Activated T-cell treated with anti-CD3 and anti-CD28 coated beads, Interleukin-2, amount 50 U/mL, for 4 hours (primary cell): ENCODE measurements at places on chromosomes 1 and 21. TPM values are rescaled to one million over a fixed set of nuclear protein-coding genes. Genes with fewer than 3 reads are reported as not detected.

The KRTAP12-2 gene
- total RNA-seq: not detected

The FGR gene
- 0.65 TPM for total RNA-seq

The NCMAP gene
- total RNA-seq: not detected

The PGLYRP3 gene
- total RNA-seq: not detected

The PERM1 gene
- total RNA-seq: not detected

The AQP10 gene
- not detected for total RNA-seq

The LAD1 gene
- 0.49 TPM for total RNA-seq

The MTFR1L gene
- total RNA-seq: 35.5 TPM

The SPATA21 gene
- total RNA-seq: not detected

- DNase-seq: no peak
Observed at GRCh38 chr1:179295164-179295755, 1.7 kb downstream of the SOAT1 start.

- DNase-seq: no peak
Observed at GRCh38 chr1:29736582-29737188, 500.4 kb downstream of the PTPRU start.

DNA sequence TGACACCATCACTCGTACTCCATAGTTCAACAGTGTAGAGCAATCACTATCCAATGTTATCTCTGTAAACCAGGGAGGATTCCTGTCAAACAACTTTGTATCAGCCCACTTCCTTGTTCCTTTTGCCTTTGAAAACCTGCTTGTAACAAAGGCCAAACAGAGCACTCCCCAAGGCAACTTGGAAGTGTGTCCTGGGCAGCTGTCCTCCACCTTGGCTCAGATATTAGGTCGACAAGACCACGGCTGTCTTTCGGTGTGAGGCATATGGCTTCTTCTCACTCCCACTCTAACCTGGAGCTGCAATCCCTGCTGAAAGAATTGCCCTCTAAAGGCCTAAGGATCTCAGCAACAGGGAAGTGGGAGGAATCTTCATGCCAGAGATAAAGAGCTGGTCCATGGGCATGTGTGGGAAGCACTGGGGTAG, 66.7 kb downstream of the ITPKB start:
- no peak for DNase-seq

DNA sequence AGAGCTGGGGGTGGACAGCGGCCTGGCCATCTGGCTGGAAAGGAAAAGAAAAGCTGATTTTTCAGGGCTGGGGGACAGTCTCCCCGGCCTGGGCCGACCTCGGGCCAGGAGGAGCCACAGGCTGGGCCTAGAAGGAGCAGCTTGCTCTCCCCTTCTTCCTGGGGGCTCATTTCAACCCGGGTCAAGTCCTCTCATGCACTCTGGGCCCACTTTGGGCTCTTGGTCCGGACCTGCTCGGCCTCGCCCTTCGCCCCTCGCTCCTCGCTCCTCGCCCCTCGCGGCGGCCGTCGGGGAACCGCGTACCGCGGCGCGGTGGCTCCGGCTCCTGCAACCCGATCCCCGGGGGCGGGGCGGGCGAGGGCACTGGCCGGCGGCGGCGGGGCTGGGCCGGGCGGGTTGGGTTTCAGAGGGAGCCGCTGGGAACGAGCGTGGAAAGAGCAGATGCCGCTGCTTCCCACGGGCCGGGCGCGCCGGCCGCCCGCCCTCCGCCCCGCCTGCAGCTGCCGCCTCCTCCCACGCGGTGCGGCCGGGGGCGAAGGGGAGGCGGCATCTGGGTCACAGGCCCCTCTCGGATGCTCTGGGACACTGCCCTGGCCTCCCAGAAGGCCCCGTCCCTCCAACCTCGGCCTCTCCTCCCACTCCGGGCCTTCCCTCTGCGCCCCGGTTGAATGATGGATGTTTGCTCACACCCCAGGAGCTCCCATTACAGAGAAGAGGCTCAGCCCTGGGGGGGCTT, 6.6 kb downstream of the HEYL start:
- DNase-seq: no peak

- DNase-seq: no peak
Observed at GRCh38 chr1:214441119-214441518, 110.3 kb downstream of the PTPN14 start.

GRCh38 chr1:46026531-46026930, 105.9 kb downstream of the PIK3R3 start:
- no peak for DNase-seq

DNA sequence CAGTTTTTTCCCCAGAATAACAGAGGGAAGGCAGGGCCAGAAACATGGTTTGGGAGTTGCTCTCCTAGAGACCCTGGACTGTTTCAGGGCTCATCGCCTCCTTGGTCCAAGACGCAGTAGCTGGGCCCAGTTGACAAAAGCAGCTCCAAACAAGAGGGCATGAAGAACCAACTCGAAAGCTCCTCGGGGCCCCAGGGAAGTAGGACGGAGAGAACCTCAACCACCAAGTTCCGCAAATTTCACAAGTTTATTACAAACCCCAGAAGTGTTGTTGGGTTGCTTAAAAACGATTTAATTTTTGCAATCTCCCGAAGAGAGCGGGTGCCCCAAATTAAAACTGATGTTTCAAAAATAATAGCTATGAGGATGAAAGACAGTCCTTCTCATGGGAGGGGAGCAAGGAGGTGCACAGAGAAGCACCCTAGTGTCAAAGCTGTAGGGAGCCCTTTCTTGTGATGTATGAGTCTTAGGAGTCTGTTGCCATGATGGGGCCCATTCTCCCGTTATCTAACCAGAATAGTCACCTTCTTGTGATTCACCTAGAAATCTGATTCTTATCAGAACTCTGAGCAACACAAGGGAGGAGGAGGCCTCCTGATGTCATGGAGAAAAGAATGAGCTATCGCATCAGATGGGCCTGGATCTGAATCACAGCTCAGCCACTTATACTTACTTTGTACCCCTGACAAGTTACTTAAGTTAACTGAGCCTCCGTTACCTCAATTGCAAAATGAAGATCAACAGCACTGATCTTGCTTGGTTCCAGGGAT, 165.7 kb upstream of the IRF2BP2 start:
- no peak for DNase-seq

DNA sequence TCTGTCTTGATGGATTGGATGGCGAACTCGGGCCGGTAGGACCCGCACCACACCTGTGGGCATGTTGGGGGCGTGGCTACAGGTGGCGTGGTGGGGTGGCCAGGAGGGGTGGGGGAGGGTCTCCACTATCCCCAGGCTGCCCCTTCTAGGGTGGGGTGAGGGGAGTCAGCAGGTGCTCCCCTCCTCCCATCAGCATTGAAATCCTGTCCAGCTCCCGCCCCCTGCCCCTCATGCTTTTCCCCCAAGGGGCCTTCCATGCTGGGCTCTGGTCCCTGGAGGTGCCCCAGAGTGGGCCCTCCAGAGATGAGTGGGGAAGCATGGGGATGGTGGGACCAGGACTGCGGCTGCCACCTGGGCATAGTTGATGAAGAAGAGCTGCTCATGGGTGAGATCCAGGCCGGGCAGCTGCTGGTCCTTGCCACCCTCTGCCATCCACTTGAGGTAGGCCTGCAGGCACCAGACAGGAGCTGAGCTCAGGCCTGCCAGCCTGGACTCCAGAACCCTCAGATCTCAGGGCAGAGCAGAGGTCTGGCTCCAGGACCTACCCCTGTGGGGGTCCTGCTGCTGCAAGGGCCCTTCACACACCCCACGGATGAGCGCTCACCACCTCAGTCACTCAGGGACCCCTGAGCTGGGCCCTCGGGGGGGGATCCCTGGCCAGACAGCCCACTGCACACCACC, 5.1 kb downstream of the PRXL2B start:
- no peak for DNase-seq

DNA sequence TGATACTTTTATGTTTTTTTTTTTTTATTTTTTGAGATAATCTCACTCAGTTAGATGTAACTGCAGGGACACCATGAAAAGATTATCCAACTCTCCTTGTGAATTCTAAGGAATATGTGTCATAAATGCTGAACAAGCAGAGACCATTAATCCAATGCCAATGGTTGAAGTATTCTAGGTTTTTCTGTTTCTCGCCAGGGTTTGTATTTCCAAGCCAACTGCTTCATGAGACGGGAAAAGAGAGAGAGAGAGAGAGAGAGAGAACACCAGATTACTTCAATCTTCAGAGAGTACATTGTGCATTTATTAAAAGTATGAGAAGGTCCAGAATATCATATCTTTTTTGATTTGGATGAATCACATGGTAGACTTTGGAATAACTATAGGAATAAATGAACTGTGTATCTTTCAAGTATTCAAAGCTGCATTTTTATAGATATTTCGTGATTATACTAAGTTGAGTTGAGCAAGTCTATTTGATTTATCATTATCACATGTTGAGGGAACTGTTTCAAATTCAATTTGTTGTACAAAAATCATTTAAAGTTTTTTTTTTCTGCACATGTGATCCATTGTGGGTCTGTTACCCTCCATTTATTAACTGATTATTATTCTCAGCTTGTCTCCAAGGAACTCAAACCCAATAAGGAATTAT, 108.4 kb downstream of the PLA2G4A start:
- no peak for DNase-seq

DNA sequence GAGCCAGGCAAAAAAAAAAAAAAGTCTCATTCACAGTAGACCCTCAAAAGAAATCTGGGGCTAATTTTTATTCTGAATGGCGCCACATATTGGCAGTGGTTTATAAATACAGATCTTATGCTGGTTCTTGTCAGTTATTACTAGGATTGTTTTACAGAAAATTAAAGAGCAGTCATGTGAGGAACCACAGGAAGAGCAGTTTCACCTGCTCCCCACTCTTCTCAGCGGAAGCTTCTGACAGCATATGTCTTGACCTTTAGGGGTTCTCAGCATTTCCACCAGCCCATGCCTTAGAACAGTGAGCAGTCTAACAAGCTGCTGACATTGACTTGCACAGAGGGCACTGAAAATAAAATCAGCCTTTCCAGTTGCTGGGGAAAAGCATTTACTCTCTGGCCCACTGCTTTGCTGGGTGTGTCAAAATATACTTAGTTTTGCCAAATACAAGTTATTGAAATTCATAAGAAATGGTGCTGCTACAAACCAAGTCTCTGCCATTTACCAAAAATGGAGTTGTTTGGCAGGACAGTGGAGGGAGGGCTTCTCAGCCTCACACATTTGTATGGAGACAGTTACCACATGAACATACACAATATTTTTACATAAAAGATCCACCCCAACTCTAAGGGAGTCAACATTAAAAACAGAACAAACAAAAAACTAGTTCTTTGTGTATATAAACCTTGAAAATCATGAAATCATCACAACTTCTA, 144.2 kb downstream of the SYT2 start:
- no peak for DNase-seq

DNA sequence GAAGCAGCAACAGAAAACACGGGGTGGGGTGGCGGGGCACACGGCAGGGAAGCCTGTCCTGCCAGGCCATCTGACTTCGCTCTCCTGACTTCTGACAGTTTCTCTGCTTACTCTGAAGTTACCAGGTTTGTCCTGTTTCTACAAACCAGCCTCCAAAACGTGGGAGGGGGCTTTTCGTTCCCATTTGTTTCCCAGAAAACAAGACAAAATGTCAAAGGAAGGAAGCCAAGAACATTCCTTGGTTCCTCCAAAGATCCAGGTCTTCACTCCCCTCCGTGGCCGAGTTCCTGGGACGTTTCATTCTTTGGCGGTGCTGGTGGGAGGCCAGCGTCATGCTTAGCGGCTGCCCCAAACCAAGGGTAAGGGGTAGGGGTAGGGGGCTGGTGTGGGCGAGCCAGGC, 49.6 kb downstream of the MEGF6 start:
- no peak for DNase-seq

DNA sequence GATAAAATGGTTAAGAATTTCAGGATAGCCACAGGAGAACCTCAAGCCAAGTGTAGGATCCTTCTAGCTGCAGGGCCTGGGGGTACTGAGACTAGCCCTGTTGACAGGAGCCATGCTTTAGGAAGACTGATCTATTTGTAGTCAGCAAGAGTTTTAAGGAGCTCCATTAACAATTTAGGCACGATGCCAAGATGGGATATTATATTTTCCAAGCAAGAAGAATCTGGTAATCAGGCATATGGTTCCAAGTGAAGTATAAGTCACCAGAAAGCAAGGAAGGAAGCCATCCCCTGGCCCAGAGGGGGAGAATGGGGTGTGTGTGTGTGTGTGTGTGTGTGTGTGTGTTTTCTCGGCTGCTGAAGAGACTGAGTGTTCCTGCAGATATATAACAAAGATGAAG, 7.0 kb downstream of the IFNAR2 start:
- DNase-seq: no peak

- peak; percentile 73 for DNase-seq
Observed at GRCh38 chr1:198699167-198700015, 60.6 kb downstream of the PTPRC start.

DNA sequence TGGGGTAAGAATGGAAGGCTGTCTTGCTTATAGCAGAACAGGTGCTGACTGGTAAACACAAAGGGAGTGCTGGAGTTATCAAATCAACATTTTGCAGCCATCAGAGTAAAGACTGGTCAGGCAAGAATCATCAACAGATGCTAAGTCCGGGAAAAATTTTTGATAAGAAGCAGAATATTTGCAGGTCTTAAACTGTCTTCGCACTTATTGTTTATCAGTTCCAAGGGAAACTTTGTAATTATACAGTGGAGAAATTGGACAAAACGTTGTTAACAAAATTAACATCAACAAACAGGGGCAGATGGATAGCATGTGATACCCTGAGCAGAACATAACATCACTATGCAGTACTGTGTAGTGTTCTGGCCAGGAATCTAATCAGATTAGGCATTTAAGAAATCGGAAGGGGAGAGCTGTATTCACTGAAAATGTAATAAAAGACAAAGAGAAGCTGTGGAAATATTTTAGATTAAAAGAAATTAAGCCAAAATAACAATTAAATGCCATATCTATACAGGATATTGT, 127.1 kb downstream of the DAB1 start:
- no peak for DNase-seq

- no peak for DNase-seq
Observed at GRCh38 chr1:111967067-111967690, 22.3 kb downstream of the KCND3 start.

GRCh38 chr1:173903827-173904531, 13.1 kb downstream of the SERPINC1 start:
- no peak for DNase-seq

DNA sequence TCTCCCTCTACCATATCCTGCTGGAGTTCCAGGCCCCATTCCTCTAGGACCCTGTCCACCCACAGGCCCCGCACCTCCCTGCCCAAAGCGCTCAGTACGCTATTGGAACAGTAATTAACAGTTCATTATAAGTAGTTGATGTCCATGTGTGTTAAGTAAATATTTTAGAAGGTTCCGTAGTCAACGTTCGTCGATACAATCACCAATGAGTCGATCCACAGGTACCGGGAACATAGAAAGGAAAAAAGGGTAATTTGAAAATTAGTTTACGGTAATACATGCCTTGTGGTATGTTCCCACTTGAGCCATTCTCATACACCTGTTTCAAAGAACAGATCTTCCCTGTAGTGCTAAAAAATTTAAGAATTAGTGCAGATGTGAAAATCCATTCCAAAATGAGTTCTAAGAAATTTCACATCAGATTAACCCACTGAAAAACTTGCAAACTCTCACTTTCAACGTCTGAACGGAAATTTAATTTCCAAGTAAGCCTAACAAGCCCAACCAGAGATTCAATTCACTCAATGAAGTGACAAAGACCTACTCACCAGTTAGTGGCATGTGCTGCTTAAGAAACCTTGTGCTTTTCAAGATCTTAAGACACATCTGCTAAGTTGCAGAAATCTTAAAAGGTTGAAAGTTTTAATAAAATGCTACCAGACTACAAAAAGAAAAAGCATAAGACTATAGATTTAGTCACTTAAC, 8.3 kb downstream of the SFPQ start:
- DNase-seq: no peak
